Bronchial epithelial cell (primary cell): ENCODE measurements at places on chromosomes 11 and 22. TPM values are rescaled to one million over a fixed set of nuclear protein-coding genes. Genes with fewer than 3 reads are reported as not detected.

FAM89B gene
- 10.6 and 10.8 TPM in 2 replicates for total RNA-seq

LRFN4 gene
- total RNA-seq: 13.1 and 16.3 TPM in 2 replicates

KDM4E gene
- total RNA-seq: not detected in 2 replicates

SMIM38 gene
- 0.26 and 0.38 TPM in 2 replicates for total RNA-seq

OR6A2 gene
- total RNA-seq: under 0.01 and 0.26 TPM in 2 replicates

C22orf15 gene
- not detected in 2 replicates for total RNA-seq

CNGA4 gene
- total RNA-seq: 0.26 TPM in 1 of 2 replicates, not detected in the other

CCDC87 gene
- total RNA-seq: under 0.01 TPM in 2 replicates

DTX4 gene
- total RNA-seq: 2.4 and 2.6 TPM in 2 replicates

ARHGAP42 gene
- 4.5 and 5.3 TPM in 2 replicates for total RNA-seq

CDC42EP2 gene
- total RNA-seq: 1.9 and 2.4 TPM in 2 replicates

SLC22A6 gene
- not detected in 2 replicates for total RNA-seq

GAS2 gene
- total RNA-seq: 1.1 and 1.8 TPM in 2 replicates

SELENOM gene
- 29.4 and 35.0 TPM in 2 replicates for total RNA-seq

SLC6A5 gene
- not detected in 2 replicates for total RNA-seq
